ENCODE measurements at places on chromosomes 16 and 17.

DNA sequence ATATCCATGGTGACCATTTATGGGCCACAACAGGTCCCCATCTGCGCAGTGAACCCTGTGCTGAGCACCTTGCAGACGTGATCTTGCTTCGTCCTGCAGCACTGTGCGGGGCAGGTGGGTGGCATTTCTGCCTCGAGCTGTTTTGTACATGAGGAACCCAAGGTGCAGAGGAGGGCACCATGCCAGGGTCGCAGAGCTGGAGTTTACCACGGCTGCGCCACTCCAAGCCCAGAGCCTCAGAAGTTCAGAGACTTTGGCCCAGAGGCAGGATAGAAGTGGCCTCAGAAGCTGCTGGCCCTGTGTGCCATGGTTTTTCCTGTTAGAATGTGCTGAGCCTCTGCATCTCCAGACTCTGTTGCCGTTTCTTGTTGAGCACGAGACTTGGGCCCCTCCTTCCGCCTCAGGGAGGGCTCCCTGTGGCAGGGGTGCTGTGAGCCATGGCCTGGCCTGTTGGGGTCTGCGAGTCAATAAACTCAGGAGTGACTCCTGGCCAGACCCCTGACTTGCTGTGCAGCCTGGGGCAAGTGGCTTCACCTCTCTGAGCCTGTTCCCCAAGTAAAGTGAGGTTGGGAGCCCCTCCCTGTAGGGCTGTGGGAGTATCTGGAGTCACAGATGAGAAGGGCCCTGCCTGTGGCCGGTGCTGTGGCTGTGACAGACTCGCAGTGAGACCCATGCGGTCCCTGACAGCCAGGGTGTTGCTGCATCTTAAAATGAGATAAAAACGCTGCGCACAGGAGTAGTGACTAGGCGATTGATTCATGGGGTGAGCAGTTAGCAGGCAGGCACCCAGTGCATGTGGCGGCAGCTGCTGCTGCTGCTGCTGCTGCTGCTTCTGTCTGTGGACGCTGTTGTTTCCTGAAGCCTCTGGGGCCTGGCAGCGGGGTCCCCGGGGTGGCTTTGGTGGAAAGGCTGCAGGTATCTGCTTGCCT, 11.8 kb downstream of the MAP2K3 start:
- no peak for DNase-seq

DNA sequence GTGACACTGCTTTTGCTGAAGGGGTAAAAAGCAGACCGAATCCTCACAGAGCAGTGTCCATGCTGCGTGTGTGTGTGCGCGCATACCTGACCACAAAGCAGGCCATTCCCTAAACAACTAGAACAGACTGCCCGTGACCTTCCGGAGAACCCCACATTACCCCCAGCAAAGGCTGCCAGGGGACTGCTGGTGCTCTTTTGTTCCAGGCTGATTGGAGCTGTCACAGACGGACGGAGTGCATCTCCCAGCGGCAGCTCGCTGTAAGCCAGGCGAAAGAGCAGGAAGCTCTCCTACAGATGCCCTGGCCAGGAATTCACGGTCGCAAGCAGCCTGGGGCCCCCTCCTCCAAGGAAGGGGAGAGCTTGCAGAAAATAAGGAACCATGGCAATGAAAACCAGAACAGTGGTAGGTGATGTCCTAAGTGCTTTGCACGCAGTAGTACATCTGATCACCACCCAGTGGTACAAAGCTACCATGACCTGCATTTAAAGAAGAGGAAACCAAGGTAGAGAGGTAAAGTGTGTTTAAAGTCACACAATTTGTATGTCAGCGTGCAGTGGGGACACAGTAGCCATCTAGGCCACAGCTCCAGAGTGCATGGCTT, 153.4 kb upstream of the DYNLRB2 start:
- no peak for DNase-seq

DNA sequence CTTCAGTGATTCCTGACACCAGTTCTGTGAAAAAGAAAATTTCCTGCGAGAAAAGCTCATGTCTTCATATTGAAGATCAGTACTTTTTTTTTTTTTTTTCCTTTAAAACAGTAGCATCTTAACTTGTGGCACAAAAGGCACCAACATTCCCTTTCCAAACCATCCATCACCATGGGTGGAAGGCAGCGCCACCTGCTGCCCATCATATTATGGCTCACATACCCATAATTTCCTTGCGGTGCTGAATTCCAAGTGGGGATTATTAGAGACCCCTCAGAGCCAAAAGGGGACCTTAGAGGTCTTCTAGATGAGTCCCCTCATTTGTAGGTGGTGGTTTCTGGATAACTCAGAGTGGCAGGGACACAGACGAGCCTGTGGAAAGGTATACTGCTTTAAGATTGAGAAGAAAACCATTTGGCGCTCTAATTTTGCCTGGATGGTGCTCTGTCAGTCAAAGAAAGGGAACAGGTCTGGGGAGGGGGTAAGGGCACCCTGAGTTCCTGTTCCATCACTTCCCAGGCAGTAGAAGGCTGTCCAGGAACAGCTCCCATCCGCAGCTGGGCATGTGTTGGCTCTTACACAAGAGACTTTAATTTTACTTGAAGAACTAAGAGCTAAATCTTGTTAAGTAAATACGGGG, 7.9 kb upstream of the SOST start:
- peak; percentile 67 for DNase-seq

- no peak for DNase-seq
These were observed 35.7 kb upstream of the GNA13 start for GRCh38 chr17:65092262-65092661.

DNA sequence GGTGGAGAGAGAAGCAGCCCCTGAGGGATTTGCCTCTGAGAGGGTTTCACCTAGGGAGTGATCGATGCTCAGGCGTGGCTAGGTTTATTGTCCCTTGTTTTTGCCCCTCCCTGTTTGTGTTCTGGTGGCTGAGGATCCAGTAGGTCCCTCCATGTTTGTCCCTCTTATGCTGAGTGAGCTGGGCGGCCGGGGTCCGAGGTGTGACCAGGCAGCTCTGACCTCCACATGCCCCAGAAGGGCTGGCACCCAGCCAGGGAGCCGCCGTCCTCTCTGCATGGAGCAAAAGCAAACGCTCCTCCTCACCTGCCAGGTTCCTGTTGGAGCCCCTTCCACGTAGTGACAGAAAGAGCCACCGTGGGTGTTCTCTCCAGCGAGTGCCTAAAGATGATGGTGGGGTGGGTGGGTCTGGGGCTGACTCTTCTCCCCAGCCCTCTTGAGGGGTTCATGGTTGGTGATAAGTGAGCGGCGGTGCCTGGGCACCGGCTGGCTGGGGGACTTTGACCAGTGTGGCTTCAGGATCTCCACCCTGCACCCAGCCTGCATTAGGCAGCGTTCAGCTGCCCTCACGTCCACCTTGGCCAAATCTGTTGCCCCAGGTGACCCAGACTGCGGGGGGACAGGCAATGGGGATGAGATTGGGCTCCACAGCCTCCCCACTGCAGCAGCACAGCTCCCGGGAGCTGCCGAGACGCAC, 14.1 kb upstream of the NUDT16L1 start:
- DNase-seq, result no peak

DNA sequence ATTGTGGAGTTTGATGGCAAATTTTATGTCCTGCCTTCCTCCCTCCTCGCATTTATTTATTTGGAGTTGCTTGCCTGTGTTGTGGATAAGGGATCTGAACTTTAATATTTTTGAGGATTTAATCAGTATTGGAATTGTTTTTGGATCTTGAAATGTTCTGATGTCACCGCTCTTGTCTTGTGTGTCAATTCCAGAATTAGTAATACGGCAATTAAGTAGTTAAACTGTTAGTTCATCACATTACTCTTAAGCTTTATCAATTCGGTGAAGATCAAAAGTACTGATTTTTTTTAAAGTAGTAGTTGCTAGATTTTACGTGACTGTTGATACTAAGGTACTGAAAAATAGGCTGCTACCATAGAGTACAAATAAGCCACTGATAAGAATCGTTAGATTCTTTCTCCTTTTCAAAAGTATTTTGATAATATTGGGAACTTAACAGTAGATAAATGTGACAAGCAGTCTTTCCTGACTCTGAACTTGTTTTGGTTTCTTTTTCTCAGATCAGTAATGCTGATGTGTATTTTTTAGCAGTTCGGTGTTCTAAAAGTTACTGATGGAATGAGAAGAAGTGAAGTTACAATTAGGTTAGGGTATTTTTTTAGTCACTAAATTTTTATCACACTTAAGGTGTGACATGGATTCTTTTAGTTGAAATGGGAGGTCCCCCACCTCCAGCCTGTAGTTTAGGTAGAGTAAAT, 2.0 kb downstream of the RBBP6 start:
- DNase-seq, result no peak

- no peak for DNase-seq
These were observed 48.7 kb upstream of the FOXJ1 start for GRCh38 chr17:76189741-76190140.

GRCh38 chr17:7443499-7444485, 1.1 kb upstream of the CHRNB1 start:
- DNase-seq, result no peak

- DNase-seq, result no peak
These were observed 24.4 kb downstream of the DHRS7C start for GRCh38 chr17:9766970-9767369.

All from SK-N-DZ (cell line).